ENCODE measurements at places on chromosomes 13 and 19. TPM values are rescaled to one million over a fixed set of nuclear protein-coding genes. Genes with fewer than 3 reads are reported as not detected.
A peak's percentile ranks its signal among the peaks of the same experiment; 100 is the strongest.

- no peak for DNase-seq
Observed at GRCh38 chr19:35043906-35044305, 2.4 kb downstream of the HPN start.

- peak; percentile 93 for DNase-seq
Observed at GRCh38 chr19:12551060-12551832, at the start of gene ZNF564. Gene ZNF564 (minus strand): TSS chr19:12551482. CDS start chr19:12551332, 150 bp downstream.

- DNase-seq: peak; percentile 62
Observed at GRCh38 chr19:43316591-43317319, 36.7 kb upstream of the CD177 start.

DNA sequence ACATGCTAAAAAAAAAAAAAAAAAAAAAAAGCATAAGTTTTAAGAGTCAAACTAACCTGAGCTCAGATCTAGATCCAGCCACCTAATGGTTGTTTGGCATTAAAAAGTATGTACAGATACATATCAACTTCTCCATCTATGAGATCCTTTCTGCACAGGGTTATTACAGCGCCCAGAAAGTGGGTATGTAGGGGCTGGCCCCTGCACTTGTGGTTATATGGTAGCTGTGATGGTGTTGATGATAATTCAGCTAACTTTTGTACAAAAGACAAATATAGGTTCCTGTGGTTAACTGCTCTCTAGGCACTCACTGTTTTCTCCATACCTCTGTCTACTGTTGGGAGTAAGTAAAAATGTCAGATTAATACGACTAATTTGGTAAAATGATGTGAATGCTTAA, 81.7 kb downstream of the TNFRSF19 start:
- no peak for DNase-seq

- DNase-seq: no peak
Observed at GRCh38 chr19:34351382-34351826, 13.6 kb upstream of the GPI start.

DNA sequence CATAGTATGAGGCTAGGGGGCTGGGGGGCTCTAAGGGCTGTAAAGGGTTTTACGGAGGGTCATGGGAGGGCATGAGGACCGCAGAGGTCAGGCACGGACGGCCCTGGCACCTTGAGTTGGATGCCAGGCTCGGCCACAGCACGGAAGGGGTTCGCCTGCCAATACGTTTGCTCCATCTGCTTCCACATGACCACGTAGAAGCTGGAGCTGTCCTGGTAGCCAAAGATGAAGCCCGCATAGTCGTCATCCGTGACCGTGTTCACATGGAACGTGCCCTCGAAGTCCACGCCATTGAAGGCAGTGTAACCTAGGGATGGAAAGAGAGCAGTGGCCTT, 6.4 kb downstream of the COMP start:
- DNase-seq: no peak

The PTPRH gene
- total RNA-seq: 31.9 TPM

- no peak for DNase-seq
Observed at GRCh38 chr19:35466259-35466658, 18.2 kb downstream of the FFAR2 start.

DNA sequence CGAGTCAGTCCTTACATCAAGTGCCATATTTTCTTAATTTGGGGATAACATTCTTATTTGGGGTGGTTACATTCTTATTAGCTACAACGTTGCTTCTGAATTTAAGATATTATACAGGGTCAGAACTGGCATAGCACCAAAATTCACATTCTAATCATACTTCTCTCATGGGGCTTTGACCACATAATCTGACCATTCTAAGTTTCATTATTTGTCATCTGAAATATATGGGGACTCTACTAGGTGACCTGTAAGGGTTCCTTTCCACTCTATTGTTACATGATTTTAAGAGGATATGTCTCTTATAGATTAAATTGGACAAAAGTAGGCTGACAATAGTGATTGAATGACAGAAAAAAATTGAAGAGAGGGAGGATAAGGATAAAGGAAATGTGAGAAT, 536.5 kb downstream of the KCTD12 start:
- no peak for DNase-seq

The BRCA2 gene
- total RNA-seq: 8.8 TPM

The TNFSF11 gene
- total RNA-seq: not detected

The ZNF726 gene
- 0.15 TPM for total RNA-seq

DNA sequence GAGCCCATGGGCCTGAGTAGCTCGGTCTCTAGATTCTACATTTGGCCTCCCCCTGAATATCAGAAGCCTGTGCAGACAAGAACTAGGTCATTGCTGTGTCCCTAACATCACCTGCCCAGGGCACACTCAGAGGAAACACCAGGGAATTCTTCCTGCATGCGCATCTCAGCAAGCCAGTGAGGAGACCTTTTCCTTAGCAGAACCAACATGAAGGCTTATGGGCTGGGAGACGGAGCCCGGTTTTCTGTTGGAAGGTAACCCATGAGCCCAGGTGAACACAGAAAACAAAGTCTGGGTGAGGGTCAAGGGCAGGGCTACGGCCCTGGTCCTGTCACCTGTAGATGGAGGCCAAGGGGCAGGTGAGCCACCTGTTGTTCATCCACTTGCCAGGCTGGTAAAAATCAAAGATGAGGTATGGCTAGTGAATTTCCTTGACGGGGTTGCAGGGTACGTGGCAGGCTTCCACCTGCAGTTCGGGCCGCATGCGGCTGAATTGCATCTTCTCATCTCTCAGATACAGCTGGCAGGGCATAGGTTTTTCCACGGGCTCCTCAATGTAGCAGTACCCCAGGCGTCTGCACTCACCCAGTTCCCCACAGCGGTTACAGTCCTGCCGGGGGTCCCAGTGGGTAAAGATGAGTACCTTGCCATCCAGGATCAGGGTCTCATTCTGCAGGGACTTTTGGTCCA, 3.6 kb upstream of the FAM187B start:
- no peak for DNase-seq

GRCh38 chr13:76790526-76790925, 95.7 kb downstream of the KCTD12 start:
- DNase-seq: no peak

The SERPINE3 gene
- total RNA-seq: not detected

DNA sequence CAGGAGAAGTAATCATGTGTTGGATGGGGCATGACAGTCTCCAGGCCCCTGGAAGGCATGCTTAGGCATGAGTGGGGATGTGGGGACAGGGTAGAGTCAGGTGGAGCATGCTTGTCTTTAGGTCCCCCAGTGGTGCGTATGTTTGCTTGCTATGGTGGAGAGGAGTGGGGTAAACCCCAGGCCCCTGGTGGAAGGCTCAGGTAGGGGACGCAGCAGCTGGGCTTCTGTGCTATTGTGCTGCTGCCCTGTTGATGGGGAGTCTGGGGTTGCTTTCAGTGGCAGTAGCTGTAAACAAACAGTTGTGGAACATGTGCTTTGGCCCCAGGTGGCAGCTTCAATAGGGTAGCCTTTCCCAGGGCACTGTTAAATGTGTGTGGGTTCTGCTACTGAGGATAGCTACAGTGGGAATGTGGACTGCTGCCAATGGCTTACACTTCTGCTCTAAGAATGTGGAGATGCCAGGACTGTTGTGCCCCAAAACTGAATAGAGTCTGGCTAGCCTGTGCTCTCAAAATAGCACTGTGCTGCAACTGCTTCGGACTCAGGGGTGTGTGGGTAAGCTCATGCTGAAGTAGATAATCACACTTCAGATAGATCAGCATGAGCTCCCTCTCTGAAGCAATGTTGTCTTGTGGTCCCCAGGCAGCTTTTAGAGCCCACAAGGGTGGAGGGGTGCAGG, 1257.3 kb downstream of the DIAPH3 start:
- DNase-seq: no peak

- no peak for DNase-seq
Observed at GRCh38 chr13:20798027-20798426, 24.3 kb upstream of the EEF1AKMT1 start.

The GJB6 gene
- total RNA-seq: not detected

DNA sequence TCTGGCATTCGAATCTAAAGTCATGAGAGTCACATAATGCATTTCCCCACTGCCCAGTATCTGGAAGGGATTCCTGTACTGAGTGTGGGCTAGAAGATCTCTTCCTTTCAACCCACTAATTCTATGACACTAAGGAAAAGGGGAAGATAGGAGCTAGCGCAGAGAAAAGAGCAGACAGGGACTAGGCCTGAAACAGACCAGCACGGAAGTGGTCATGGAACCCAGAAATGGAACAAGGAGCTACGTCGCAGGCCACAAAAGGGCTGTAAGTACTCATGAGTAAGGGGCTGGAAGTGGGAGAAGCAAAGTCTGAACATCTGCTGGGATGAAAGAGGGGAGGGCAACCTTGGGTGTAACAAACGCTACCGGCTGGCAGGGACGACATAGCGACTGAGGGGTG, 8.6 kb downstream of the ABCC4 start:
- no peak for DNase-seq
